ENCODE measurements at places on chromosomes 7 and 10.
A peak's percentile ranks its signal among the peaks of the same experiment; 100 is the strongest.

GRCh38 chr7:69932034-69932628 lies 333.9 kb downstream of the AUTS2 start:
- DNase-seq = no peak

DNA sequence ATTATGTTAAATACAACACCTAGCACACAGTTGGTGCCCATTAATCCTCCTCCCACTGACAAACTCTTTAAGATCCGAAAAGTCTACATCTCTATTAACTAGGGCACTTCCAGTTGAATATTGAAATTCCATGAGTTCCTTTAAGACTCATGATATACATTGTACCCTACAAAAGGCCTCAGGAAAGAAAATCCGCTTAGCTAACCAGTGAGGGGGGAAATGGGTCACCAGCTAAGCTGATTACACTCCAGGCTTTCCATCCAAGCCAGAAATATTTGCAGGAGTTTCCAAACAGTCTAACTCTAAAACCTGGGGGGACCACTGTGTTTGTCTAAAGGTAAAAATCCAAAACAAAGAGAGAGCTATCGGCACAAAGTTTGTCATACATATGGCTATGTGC lies 1.3 kb upstream of the LRIT2 start:
- no peak for DNase-seq

DNA sequence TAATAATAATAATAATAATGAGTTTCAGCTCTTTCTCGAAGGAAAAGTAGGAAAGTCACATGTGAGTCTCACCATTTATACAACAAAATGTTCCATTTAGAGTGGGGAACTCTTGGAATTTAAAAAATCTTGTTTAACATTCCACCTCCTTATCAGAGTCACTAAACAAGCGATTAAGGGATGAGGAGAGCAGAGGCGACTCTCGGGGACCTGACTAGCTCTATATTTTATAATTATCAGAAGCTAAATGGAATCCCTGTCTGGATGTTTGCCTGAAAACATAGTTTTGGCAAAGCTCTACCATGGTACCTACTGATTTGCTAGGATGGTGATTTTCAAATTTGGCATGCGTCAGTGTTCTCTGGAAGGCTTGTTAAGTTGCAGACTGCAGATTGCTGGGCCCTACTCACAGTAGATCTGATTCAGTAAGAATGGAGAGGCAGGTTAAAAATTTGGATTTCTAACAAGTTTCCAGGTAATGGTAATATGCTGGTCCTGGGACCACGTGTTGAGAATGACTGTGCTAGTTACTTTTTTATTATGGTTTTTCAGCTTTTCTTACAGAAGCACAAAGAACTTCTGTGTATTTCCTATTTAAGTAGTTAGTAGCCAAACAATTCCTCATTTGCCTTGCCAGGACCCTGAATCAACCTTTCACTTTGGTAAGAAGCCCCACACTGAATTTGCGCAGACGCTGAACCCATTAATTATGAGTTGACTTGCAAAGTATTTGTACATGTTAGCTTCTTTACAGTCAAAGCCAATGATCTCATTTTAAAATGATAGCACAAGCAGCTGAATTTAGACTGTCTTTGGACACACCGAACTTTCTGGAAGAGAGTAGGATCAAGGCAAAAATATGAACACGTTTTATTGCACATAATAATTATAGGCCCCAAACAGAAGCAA lies 39.5 kb downstream of the CPED1 start:
- no peak for DNase-seq

DNA sequence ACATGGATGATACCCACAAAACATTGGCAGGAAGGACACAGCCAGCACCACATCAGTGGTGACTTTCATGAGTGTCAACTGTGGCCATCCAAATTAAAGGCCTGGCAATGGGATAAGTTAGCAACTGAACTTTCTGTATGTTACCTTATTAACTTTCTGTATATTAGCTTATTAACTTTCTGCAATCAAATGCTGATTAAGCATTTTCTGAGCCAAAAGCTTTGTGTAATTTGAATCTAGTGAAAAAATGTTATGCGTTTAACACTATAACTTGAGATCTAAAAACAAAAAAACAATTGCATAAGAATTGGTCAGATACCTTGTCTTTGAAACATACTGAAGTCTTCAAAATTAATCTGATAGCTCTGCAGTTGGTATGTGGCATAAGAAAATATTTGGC lies 159.3 kb downstream of the ZNF33B start:
- DNase-seq = no peak

DNA sequence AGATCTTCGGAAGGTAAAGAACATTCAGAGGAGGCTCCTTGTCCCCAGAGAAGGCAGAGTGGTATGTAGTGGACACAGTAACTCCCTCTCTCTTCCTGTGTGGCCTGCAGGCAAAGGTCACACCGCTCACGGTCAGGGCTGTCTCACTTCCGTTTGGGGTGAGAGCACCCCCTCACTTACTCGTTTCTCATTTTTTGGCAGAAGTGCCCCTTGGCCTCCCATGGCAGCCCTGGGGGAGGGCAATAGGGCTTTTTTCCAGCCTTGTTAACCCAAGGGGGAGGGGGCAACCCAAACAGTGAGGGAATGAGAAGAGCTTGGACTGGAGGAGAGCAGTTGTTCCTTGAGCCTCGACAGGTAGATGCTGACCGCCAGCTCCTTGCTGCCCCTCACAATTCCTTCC lies 31.8 kb upstream of the SRGN start:
- DNase-seq = peak; percentile 84

DNA sequence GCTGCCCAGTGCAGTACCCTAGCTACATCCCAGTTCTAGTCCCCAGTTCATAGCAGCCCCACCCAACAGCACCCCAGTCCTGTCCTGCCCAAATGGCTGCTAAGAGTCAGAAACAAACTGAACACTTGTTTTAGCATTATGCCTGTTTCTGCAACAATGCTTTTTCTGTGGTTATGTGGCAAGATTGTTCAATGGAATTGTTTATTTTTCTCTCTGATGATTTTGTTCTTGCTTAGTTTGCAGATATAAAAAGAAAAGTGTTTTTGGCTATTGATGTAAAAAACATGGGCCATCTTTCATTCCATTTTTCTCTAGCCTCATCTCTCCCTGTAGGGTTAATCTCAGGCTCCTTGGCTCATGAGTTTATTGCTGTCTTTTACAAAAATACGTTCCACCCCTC lies 42.5 kb downstream of the LRRC4 start:
- DNase-seq = no peak

- peak; percentile 73 for DNase-seq
These were observed 7.2 kb downstream of the HOXA13 start for GRCh38 chr7:27192546-27193334.

DNA sequence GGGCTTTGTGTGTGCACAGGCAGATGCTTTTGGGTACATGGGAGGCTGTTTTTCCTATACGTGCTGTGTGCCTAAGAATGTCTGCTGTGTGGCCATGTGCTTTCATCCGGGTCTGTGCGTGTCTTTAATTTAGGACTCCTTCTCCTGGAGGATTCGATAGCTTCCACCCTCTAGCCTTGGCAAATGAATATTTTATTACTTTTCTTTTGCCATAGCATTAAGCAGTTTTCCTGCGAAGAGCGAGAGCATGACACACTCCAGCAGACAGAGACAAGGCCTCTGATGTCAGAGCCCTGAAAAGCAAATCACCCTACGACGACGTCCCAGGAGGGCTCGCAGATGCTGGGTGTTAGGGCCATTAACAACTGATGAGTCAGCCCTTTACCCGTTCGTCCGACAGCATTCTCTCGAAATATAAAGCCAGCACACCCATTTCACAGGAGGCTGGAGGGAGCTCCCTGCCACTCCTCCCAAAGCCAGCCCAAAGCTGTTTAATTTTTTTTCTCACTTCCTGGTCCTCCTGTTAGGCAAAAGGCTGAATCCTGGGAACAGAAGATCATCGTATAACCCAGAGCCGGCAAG lies 311.3 kb upstream of the ZMIZ1 start:
- DNase-seq = peak; percentile 47

GRCh38 chr10:121469797-121470606 lies 128.2 kb downstream of the FGFR2 start:
- no peak for DNase-seq

DNA sequence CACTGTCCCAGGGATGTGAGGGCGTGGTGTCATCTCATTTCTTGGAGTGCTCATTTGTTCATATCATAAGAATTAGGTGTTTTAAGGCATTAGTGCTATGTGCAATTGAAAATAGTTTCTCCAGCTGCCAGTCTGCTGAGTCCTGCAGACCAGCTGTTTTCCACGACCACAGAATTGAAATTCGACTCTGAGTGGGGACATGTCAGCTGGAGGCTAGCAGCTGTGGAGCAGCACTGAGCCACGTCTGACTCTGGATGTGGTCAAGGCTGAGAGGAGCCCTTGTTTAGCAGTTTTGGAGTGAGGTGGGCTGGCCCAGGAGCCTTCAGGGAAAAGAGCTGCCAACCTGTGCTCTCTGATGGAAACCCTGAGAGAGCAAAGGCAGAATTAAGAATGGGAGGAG lies 156.3 kb upstream of the GRB10 start:
- DNase-seq = no peak

- DNase-seq = no peak
These were observed 16.7 kb downstream of the SLIT1 start for GRCh38 chr10:97169063-97169462.

GRCh38 chr7:117872561-117873309 lies 506 bp downstream of the CTTNBP2 start:
- DNase-seq = no peak

All from CD14-positive monocyte (primary cell).